ENCODE measurements at places on chromosomes 7 and 10. TPM values are rescaled to one million over a fixed set of nuclear protein-coding genes. Genes with fewer than 3 reads are reported as not detected.
A peak's percentile ranks its signal among the peaks of the same experiment; 100 is the strongest.

CHST3 gene
- total RNA-seq, result 15.6 TPM

LRRTM3 gene
- not detected for total RNA-seq

TEX36 gene
- total RNA-seq, result not detected

PVRIG gene
- total RNA-seq, result 1.4 TPM

UTF1 gene
- not detected for total RNA-seq

DNA sequence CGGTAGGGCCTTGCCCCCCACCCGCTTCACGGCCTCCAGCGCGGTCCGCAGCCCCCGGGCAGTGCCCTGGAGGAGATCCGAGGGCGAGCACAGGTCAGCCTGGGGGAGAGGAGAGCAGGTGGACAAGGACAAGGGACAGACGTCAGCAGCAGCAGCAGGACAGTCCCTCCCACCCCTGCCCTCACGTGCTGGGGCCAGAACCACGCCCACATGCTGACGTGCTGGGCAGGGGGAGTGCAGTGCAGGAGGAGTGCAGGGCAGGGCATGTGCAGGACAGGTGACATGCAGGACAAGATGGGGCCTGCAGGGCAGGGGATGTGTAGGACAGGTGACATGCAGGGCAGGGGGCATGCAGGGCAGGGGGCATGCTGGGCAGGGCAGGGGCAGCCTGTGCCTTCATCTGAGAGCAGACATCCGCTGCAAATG lies 1.5 kb upstream of the SAP25 start:
- H3K36me3 ChIP-seq, result peaks cover 62% of the 10 kb centered on the region
- H3K27me3 ChIP-seq, result no peaks in the 10 kb centered on the region
- H3K4me3 ChIP-seq, result no peak overlapping the region
- no peak overlapping the region for H3K27ac ChIP-seq
- DNase-seq, result peak; percentile 59

- H3K4me3 ChIP-seq, result no peak overlapping the region
- H3K27me3 ChIP-seq, result no peaks in the 10 kb centered on the region
- H3K36me3 ChIP-seq, result no peaks in the 10 kb centered on the region
Measured at GRCh38 chr10:61845950-61846268, 55.6 kb upstream of the ARID5B start.

- H3K4me3 ChIP-seq, result no peak overlapping the region
- no peak for DNase-seq
- H3K27ac ChIP-seq, result no peak overlapping the region
- H3K27me3 ChIP-seq, result no peaks in the 10 kb centered on the region
- H3K36me3 ChIP-seq, result no peaks in the 10 kb centered on the region
Measured at GRCh38 chr10:101686133-101686925, 8.6 kb downstream of the FBXW4 start.

DNA sequence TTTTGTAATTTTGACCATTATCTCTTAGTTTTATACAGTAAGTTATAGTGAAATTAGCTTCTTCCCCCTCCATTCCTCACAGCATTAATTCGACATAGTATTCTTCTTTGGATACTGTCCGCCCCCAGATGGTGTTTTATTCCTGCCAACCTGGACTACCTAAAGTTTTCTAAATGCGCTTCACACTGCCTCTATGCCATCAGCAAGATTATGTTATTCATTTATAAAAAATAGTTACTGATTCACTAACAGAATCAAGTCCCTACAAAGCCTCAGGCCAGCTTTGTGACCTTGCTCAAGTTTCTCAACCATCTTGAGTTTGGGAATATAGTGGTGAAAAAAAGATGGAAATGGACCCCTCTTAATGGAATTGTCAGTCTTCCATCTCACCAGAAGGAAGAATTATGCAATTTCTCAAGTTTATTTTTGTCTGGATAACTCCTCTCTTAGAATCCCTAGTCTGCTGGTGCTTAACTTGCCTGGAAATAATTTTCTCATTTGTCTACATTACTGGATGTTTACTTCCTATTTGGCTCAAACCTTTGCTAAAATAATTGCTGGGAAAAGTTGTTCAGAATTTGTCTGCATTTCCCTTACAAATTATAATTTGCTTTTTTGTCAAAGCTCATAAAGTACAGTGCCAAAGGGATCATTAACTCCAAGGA lies 16.7 kb upstream of the FGL2 start:
- no peak for DNase-seq
- no peak overlapping the region for H3K27ac ChIP-seq

GRCh38 chr7:112419543-112420130 lies 30.6 kb upstream of the IFRD1 start:
- H3K4me1 ChIP-seq, result peaks cover 16% of the 10 kb centered on the region
- no peak overlapping the region for H3K4me3 ChIP-seq
- H3K27me3 ChIP-seq, result no peaks in the 10 kb centered on the region
- no peak overlapping the region for H3K27ac ChIP-seq
- DNase-seq, result no peak

DNA sequence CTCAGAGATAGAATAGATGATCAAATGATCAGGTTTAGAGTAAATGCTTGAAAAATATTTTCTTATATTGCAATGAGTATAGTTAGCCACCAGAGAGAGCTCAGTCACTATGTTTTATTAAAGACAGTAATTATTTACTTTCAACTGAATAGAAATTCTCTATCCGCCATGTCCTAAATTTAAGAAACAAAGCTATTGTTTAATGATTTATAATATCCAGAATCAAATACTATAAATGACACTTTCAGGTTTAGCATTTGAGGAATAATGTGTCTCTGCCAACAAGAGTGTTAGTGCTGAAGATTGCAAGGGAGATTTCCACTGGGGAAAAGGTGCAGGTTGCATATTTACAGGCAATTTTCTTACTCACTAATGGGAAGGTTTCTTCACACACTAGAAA lies 184.7 kb downstream of the DGKB start:
- no peaks in the 10 kb centered on the region for H3K36me3 ChIP-seq
- no peak for DNase-seq
- no peak overlapping the region for H3K27ac ChIP-seq
- no peaks in the 10 kb centered on the region for H3K27me3 ChIP-seq
- no peaks in the 10 kb centered on the region for H3K4me1 ChIP-seq

- no peak overlapping the region for H3K4me3 ChIP-seq
- H3K36me3 ChIP-seq, result no peaks in the 10 kb centered on the region
- no peak overlapping the region for H3K27ac ChIP-seq
- peaks cover 17% of the 10 kb centered on the region for H3K27me3 ChIP-seq
Measured at GRCh38 chr7:150849204-150849775, 3.0 kb upstream of the AOC1 start.

DNA sequence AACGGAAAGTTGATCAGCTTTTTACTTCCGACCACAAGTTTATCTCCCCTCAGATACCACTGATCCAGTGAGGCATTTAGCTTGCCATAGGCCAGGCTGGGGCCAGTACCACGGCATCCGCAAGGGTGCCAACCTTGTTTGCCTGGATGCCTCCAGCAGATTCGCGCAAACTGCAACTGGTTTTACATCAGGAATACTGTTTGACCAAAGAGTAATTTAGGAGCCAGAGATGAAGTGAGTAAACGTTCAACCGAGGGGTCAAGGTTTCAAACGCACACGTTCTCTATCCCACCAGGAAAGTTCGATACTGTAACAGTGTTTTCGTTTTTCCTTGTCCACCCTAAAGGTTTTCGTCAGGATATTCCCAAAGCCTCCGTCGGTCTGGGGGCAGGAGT lies 266 bp upstream of the MDFIC start:
- H3K36me3 ChIP-seq, result no peaks in the 10 kb centered on the region
- H3K27me3 ChIP-seq, result no peaks in the 10 kb centered on the region
- H3K4me1 ChIP-seq, result peaks cover 26% of the 10 kb centered on the region
- DNase-seq, result no peak

DNA sequence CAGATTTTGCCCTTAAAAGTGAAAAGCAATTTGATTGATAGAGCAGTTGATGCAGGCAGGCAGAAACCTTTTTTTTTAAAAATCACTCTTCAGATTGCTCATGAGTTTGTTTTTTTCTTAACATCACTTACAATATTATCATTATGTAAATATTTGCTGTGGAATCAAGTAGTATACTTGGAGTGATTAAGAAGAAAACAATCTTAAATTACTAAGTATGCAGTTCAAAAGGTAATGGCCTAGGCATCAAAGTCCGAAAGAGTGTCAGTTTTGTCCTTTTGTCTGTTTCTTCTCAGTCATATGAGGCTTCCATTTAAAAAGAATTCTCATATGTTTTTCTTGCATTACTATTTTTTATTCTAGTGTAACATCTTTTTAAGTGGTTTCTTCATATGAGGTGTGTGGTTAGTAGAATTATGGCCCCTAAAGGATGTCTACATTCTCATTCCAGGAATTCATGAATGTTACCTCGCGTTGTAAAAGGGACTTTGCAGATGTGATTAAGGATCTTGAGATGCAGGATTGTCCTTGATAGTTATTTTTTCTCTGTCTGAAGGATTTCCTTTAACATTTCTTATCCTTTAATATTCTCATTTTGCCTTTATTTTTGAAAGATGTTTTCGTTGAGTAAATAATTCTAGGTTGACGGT lies 44.0 kb downstream of the BICC1 start:
- no peaks in the 10 kb centered on the region for H3K4me1 ChIP-seq
- no peak overlapping the region for H3K27ac ChIP-seq
- DNase-seq, result no peak
- H3K4me3 ChIP-seq, result no peak overlapping the region
- H3K27me3 ChIP-seq, result no peaks in the 10 kb centered on the region

DNA sequence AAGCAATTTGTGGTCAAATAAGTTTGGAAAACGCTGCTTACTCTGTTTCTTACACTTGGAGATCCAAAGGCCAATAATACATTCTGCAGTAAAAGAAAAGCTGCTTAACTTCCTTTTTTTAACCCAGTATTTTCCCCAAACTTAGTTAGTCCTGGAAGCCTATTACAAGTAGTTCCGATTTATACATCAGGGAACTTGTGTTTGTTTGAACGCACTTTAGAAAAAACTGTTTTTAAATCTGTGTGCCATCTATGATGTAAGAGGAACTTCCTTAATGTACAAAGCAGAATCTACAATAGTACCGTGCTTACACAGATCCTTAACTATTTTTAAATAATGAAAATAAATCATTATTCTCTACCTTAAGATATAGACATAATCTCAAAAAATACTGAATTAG lies 23.0 kb downstream of the SFR1 start:
- H3K4me3 ChIP-seq, result no peak overlapping the region
- no peaks in the 10 kb centered on the region for H3K36me3 ChIP-seq
- no peak overlapping the region for H3K27ac ChIP-seq
- no peaks in the 10 kb centered on the region for H3K27me3 ChIP-seq
